ENCODE measurements at places on chromosomes 1 and 21.
A peak's percentile ranks its signal among the peaks of the same experiment; 100 is the strongest.

- DNase-seq: no peak
Measured at GRCh38 chr1:192516776-192517297, 58.7 kb upstream of the RGS1 start.

DNA sequence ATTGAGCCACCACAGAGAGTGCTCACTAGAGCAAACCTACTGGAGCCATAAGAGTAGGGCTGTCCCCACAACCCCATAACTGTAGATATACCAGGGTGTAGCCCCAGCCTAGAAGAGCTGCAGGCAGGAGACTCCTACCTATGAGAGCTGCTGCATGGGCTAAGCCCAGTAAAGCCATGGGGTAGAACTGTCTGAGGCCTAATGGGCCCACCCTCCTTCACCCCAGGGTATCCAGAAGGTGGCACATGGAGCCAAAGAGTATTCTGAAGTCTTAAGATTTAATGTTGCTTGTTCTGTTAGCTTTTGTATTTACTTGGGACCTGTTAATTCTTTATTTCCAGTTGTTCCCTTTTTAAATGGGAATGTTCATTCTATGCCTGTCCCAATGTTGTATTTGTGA lies 1193.7 kb upstream of the ADGRL2 start:
- no peak for DNase-seq

- no peak for DNase-seq
Measured at GRCh38 chr1:82179131-82179530, 378.4 kb downstream of the ADGRL2 start.

DNA sequence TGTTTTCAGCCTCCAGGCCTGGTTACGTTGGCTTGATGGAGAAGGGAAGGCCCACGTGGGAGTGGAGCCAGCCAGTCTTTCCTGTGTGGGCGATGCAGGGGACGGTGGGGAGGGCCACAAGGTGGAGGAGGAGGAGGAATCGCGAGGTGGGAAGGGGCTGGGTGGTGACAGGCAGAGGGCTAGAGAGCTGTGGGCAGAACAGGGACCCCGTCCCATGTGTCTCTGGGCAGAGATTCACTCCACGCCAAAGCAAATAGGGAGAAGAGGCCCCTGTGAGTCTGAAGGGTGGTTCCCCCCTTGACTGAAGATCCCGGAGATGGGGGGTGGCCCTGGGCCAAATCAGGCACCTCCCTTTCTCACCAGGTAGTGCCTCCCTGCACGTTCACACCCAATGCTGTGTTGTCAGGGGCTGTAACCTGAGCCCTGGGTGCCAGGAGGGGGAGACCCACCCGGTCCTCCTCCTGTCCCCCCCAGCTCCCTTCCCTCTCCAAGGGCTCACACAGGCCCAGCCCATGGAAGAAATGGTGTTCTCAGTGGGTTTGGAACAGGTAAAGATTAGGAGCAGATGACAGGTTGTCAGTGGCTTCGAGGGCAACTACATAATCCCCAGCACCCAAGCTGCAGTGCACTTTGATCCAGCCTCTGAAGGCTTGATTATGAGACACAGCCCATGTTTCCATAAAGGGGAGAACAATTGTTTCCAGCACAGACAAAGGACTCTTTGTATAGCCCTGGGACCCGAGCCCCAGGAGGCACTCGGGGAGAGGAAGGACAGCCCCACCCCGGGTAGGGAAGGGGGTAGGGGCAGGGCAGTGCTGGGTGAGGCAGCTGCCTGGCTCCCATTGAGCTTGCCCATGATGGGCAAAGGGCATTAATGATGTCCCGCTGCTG lies 37.7 kb upstream of the GPR37L1 start:
- peak; percentile 89 for DNase-seq

- DNase-seq: no peak
Measured at GRCh38 chr21:34336245-34336644, 27.6 kb upstream of the KCNE2 start.

DNA sequence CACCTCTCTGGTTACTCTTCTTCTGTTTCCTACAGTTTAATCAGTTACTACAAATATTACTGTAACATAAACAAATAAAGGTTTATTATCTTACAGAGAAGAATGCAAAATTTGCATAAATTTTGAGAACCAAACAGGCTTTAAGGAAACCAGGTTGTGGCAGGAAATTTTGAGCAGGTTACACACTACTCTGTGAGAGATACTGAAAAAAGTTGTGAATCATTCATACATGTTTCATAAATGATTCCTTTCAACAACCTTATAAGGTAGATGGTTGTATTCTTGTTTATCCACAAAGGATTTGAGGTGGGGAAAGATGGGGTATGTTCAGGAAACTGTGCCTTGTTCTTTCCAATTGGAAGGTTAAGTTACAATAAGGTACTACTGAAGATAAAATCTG lies 58.6 kb downstream of the MAST2 start:
- no peak for DNase-seq

- DNase-seq: no peak
Measured at GRCh38 chr1:176944606-176945005, 219.9 kb downstream of the ASTN1 start.

- DNase-seq: no peak
Measured at GRCh38 chr1:58979086-58979485, 195.2 kb upstream of the JUN start.

DNA sequence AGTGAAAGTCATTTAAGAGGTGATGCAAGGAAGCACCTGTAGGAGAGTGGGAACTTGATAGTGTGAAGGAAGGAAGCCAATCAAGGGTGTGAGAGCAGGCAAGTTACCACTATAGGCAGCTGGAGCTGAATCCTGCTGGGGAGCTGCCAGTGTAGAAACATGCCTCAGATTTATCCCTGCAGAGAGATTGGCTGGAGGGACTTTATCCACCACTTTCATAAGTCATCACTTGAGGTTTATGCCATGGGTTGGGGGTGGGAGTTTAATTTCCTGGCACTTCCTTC lies 443.6 kb downstream of the PLPP3 start:
- DNase-seq: no peak

DNA sequence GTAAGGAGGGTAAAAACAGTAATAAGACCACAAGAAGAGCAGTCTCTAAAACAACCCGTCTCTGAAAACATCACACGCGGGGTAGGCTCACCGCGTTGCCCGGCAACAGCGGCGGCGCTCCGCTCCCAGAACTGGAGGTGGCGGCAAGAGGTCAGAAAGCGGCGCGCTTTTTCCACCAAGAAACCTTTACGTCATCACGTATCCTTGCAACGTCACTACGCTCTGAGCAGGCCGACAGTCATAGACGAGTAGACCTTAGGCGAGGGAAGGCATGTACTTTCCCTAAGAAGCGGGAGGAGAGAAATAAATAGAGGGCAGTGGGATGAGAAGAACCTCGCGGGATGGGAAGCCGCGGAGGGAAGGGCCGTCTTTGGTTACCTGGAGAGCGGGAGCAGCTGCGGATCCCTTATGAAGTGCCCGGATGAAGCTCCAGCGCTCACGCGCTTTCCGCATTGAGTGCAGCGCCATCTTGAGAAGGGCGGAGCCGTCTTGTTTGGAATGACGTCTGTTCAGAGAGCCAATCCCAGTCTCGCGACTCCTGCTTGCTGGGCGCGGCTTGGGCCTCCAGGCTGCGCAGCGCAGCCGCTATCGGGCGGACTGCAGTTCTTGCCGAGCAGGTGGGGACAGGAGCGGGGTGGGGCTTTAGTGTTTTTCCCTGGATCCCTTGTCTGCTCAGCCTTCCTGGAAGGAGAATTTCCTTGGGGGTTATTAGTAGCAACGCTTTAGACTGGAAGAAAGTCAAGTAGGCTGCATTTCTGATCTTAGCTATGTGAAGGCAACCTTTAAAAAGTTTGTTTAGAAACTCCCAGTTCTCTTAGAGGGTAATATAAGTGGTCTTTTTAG lies at the start of gene WARS2:
TSS of gene WARS2 (minus strand) at position 477 of the 843 bp plus-strand sequence. CDS start at position 468, 9 bp downstream.
- DNase-seq: peak; percentile 99

GRCh38 chr1:92902406-92902744 lies 58.9 kb downstream of the DIPK1A start:
- no peak for DNase-seq

GRCh38 chr1:17187051-17187450 lies 17.9 kb upstream of the PADI1 start:
- no peak for DNase-seq

GRCh38 chr1:180533266-180533987 lies 25.3 kb upstream of the OVAAL start:
- peak; percentile 70 for DNase-seq

DNA sequence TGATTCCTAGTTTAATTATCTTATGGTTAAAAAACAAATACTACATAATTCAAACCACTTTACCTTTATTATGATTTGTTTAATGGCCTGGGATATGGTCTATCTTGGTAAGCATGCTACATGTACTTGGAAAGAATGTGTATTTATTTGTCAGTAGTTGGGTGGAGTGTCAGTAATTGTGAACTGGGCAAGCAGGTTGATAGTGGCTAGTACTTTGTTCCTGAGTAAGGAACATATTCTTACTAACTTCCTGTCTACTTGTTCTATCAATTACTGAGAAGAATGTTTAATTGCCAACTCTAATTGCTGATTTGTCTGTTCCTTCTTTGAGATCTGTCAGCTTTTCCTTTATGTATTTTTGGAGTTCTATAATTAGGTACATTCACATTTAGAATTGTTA lies 49.2 kb upstream of the ABCG1 start:
- no peak for DNase-seq

GRCh38 chr1:21048462-21048861 lies 128.2 kb downstream of the EIF4G3 start:
- DNase-seq: no peak

GRCh38 chr1:212368073-212368484 lies 46.6 kb downstream of the PACC1 start:
- DNase-seq: no peak

GRCh38 chr1:8355439-8356255 lies 37.7 kb downstream of the SLC45A1 start:
- no peak for DNase-seq

- no peak for DNase-seq
Measured at GRCh38 chr1:171087896-171088295, 2.8 kb upstream of the FMO3 start.

GRCh38 chr1:58156124-58156468 lies 390.4 kb downstream of the OMA1 start:
- no peak for DNase-seq

- no peak for DNase-seq
Measured at GRCh38 chr1:58754683-58755467, 29.0 kb downstream of the JUN start.

DNA sequence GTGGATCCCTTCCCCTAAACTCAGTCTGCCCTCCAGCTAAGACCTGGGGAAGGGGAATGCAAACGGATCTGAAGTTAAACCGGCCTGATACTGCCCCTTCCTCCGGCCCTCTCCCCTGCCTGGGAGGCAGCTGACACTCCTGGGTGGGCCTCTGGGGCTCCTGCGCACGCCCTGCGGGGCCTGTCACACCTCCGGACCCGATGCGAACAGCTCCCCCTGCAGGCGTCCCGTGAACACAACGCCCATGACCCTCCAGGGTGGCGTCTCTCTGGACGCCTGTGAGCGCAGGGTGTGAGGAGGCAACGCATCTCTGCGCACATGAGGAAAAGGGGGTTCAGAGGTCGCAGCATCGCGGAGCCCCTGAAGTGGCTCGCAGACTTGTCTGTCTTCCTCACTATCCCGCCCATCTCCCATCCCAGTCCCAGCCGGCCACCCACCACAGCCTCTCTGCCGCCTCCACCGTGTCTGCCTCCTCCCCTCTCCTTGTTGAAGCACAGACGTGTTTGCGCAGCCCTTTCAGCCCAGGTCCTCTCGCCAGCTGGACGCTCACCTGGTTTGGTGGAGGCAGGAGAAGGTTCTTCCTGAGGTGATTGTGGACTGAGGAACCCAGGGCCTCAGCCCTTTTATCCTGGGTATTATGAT lies 421 bp upstream of the LCE3A start:
- no peak for DNase-seq

GRCh38 chr1:87044840-87045239 lies 130.4 kb downstream of the HS2ST1 start:
- no peak for DNase-seq

- DNase-seq: peak; percentile 82
Measured at GRCh38 chr1:65175171-65176055, 27.4 kb downstream of the AK4 start.

- no peak for DNase-seq
Measured at GRCh38 chr1:67650061-67650460, 34.9 kb upstream of the GADD45A start.

GRCh38 chr1:94925561-94926125 lies 1.3 kb downstream of the CNN3 start:
- peak; percentile 57 for DNase-seq

- DNase-seq: peak; percentile 68
Measured at GRCh38 chr21:16775076-16775475, 737.8 kb upstream of the CXADR start.

GRCh38 chr1:157691285-157691920 lies 9.2 kb downstream of the FCRL3 start:
- no peak for DNase-seq

DNA sequence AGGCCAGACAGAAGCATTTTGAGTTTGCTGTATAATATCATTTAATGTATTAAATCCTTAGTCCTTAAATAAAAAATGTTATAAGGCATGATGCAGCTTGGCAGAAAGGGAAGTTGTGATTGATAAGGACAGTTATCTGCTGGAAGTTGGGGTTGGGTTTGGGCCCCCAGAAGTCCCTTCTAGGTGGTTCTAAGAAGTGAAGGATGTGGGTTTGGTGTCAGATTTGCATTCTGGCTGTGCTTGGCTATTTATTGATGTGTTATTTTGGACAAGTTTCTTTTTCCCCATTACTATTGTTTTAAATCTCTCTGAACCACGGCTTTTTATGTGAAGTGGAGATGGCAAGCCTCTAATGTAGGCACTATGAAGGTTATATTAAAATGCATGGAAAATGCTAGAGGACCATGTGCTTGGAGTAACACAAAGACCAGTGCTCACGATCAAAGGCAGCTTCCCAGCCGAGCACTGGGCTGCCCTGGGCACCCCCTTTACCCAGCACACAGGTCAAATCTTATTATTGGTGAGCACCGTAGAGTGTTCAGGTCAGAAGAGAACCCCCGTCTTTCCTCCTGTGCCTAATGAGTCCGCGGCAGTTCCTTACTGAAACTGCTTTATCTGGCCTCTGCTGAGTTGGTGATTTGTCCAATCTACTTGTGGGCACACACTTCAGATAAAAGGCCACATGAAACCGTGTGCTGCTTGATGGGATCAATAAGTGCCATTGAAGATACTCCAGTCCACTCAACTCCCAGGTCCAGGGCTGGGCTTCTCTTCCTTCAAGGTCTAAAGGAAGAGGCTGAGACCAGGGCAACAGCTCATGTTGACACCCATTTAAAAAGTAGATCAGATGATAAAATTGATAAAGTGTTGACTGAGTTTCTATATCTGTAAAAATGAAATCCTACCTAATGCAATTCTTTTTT lies 212.0 kb downstream of the PRDM2 start:
- DNase-seq: no peak
